ENCODE measurements at places on chromosomes 11 and 22. TPM values are rescaled to one million over a fixed set of nuclear protein-coding genes. Genes with fewer than 3 reads are reported as not detected.

The APOA5 gene
- total RNA-seq = not detected

- DNase-seq = peak; percentile 66
These were observed 32.8 kb downstream of the PITPNB start for GRCh38 chr22:27885977-27886842.

The FXYD2 gene
- not detected for total RNA-seq

DNA sequence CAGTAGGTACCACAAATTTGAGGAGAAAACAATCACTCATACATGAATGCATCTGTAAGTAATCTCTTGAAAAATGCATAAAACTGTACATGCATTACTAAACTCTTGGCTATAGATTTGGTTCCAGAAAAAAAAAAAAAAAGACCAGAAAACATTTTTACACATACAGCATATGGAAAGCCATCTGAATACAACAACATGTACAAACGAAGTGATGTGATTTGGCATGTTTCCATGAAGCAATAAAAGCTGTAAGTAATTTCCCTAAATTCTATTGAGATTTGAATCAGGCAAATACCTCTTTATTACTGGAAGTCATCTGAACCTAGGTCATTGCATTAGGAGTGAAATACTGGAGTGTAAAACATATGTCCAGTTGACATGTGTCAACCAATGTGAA, 31.9 kb upstream of the ZC3H12C start:
- DNase-seq = no peak

The MTMR2 gene
- total RNA-seq = 39.2 TPM

DNA sequence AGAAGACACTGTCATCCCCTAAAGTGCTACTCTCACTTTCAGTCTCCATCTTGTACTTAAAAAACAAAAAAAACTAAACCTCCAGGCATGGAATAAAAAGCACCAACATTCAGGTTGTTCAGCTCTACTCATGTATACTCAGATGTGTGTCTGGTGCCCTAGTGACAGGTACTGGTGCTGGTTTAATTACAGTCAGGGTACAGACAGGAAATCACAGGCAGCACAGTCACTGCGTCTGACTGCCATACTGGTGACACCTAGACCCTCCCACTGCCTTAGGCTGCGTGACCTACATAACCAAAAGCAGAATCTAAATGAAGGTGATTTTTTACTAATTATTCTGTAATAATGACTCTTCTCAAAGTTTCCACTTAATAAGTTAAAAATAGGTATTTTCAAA, at the start of gene ARHGAP32:
TSS of gene ARHGAP32 (minus strand) at position 176 of the 400 bp plus-strand sequence. CDS start at position 49, 127 bp downstream.
- peak; percentile 47 for DNase-seq

DNA sequence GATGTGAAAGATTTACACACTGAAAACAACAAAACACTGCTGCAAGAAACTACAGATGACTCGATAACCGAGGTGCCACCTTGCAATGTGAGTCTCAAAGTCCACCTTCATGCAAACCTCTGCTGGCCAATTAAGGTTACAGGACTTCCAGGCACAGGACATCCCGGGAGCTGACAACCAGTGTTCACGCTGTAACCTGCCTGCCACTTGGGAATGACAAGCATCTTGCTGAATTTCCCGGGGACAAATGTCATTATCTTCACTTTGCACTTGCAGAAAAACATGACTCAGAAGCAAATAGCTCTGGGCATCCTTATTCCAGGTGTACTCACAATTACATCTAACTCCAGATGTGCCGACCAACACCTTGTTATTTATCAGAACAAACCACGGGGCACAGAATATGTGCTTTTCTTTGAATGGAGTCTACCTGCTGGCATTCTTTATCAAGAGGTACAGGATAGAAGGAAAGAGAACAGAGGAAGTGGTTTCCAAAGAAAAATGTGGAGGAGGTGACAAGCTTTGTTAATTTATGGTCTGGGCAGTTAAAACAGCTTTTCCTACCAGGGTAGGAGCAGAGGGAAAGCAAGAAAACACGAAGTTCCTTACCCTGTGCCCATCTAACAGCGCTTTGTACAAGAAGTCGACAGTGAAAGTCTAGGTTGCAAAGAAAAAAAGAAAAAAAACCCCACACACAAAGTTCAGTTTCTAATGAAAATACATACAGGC, 72.3 kb downstream of the SHANK2 start:
- peak; percentile 20 for DNase-seq
